Renal cortex interstitium (tissue), 15 donors: ENCODE measurements at places on chromosomes 1 and 21.

GRCh38 chr1:159973350-159973940 is 19.4 kb upstream of the SLAMF9 start:
- no peak for DNase-seq

DNA sequence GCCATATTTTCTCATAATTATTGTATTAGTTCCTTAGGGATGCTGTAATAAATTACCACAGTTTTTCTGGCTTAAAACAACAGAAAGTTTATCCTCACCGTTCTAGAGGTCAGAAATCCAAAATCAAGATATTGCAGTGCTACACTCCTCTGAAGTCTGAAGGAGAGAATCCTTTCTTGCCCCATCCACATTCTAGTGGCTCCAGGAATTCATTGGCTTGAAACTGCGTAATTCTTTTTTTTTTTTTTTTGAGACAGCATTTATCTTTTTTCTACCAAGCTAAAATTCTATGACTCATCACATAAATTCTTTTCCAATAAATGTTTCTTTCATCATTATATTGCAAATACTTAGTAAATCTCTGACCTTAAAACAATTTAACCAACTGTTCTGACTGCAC is 451.0 kb upstream of the RGS18 start:
- no peak for DNase-seq

DNA sequence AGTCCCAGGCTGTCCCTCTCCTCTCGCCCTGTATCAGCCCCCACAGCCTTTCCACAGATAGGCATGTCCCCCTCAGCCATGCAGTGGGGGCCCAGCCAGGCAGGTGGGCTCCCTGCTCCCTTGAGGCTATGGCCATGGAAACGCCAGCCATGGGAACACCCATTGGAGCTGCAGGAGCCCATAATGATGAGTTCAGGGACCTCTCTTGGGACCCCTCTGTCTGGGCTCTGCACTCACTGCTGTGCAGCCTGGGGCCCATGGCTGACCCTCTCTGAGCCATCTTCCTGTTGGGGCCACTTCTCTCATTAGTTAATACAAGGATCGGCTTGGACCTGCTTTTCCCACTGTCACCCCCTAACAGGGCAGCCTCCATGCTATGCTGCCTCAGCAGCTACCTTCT is 33.2 kb downstream of the WNT3A start:
- DNase-seq = no peak

DNA sequence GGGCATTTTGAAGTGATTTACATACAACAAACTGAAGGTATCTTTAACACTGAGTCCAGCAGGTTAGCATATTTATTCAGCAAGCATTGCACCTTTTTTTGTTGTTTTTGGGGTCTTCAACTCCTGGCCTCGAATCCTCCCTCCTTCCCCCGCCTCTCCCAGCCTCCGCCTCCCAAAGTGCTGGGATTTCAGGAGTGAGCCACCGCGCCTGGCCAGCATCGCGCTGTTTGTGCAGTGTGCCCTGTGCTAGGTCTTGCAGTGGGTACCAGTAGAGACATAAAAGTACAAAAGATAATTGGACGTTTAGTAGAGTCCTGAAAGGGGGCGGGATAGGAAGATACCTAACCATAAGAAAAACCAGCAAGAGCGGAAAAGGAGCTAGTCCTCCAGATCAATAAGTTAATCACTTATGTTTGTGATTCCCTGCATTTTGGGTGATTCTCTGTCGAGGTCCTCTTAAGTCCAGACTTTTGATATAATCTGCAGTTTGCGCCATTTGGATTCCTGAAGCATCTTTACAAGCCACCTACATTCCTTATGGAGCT is 111.8 kb downstream of the OSBPL9 start:
- no peak for DNase-seq

DNA sequence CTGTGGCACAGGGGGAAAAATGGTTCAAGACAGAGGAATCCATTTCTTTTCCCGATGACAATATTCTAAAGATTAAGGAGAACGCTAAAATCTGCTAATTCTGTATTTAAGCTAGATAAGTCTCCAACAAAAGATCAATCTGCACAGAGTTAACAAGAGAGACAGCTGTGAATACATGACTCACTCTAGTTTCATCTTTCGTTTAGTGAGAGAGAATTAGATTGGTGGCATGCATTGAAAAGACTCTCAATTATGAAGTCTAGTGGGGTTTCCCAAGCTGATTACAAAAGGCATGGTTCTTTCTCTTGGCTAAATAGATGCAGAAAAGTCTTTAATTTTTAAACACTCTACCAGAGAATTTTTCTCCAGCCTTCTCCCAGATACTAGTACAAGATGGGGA is 34.4 kb downstream of the CAPN9 start:
- no peak for DNase-seq

DNA sequence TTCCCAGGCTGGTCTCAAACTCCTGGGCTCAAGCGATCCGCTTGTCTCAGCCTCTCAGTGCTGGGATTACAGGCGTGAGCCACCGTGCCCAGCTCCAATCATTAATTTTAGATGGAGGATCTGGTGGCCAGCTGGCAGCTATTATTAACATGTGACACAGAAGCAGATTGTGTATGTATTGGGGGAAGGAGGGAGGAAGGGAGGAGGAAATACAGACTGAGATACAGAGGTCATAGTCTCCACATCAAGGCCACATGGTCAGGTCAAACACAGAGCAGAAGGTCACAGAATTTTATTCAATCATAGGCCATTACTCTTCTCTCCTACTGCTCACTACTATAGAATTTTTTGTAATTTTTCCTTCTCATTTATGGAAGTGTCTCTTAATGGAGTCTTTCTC is 57.9 kb upstream of the ADORA3 start:
- DNase-seq = no peak

DNA sequence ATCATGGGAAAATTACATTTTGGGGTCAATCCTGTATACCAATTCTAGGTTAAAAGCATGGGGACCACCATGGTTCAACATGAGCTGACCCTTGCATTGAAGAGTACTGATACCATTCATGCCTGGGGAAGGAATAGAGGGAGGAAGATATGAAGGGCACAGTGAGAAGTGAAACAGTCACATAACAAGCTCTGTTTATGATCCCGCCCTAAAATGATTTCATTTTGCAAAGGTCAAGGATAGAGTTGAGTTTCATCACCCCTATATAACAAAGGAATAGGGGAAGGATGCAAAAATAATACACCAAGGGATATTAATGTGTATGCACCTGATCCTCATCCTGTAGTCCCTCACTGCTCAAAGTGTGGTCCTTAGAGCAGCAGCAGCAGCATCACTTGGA is 2.5 kb upstream of the HLCS start:
- no peak for DNase-seq

GRCh38 chr1:246293366-246294121 is 213.5 kb downstream of the SMYD3 start:
- DNase-seq = no peak

DNA sequence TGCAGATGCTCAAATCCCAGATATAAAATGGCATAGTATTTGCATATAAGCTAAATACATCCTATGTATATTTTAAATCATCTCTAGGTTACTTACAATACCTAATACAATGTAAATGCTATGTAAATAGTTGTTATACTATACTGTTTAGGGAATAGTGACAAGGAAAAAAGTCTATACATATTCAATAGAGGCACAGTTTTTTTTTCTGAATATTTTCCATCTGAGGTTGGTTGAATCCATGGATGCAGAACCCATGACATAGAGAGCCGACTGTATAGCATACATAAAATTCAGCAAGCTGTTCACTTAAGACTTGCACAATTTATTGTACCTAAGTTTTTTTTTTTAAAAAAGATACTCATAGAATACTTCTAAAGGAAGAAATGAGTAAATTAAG is 6.5 kb downstream of the TAF13 start:
- DNase-seq = no peak

- no peak for DNase-seq
Observed at GRCh38 chr1:47805921-47806361, 191.2 kb downstream of the TRABD2B start.

- no peak for DNase-seq
Observed at GRCh38 chr1:34165422-34165921, 442 bp upstream of the CSMD2 start.
